ENCODE measurements at places on chromosomes 12 and 14.

- H3K27ac ChIP-seq: no peak overlapping the region
- H3K4me1 ChIP-seq: 0 out of 2 replicates have a peak, but pooled peaks cover 4% of the 10 kb centered on the region
- no peak for DNase-seq
- H3K27me3 ChIP-seq: no peaks in the 10 kb centered on the region
Observed at GRCh38 chr12:108564724-108565123, 2.3 kb downstream of the ISCU start.

DNA sequence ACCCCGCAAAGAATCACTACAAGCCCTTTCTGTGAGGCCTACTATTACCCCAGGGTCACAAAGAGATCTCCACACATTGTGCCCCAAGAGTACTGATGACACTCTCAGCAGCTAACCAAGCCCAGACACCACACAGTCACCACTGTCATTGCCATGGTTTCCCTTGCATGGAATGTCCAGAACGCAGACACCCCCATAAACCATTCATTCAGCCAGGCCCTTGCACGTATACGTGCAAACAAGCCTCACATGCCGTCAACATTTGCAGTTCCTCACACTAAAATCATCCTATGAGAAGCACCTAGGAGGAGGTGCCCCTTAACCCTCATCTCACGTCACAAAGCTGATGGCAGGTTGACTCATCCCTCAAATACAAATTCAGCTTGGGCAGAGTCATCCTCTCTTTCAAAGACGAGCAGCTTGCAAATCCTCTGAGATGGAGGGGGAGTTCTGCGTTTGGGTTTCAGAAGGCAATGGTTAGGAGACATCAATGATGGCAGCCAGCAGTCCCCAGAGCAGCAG is 17.1 kb upstream of the KRT77 start:
- no peak overlapping the region for H3K27ac ChIP-seq
- no peaks in the 10 kb centered on the region for H3K4me1 ChIP-seq
- no peak overlapping the region for H3K4me3 ChIP-seq
- peaks cover 2% of the 10 kb centered on the region for H3K27me3 ChIP-seq
- H3K36me3 ChIP-seq: no peaks in the 10 kb centered on the region

DNA sequence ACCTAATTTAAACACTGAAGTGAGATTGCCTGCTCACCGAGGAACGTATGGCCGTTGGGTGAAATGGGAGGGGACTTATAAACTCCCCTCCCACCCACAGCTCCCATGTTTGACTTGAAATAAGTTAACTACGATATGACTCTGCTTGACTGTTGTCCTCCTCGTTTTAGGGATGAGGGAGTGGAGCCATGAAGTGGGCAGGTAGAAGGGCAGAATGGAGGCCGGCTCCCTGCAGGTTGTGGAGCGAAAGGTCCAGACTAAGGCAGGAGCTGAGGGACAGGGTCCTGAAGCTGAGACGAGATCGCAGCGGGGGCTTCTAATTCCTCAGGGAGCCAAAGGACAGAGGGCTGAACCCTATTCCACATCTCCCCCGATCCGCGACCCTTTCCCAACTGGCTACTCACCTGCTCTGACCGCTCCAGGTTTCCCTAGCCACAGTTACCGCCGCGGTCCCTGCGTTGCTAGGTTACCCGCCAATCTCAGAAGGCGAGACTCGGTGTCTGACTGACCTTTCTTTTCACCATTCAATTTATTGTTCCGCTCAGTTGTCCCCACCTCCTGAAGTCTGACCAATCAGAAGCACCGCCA is 577 bp upstream of the TPCN1 start:
- peaks cover 10% of the 10 kb centered on the region for H3K4me1 ChIP-seq
- H3K27ac ChIP-seq: peak overlapping the region; percentile 58
- no peak for DNase-seq
- no peaks in the 10 kb centered on the region for H3K36me3 ChIP-seq
- no peaks in the 10 kb centered on the region for H3K27me3 ChIP-seq

DNA sequence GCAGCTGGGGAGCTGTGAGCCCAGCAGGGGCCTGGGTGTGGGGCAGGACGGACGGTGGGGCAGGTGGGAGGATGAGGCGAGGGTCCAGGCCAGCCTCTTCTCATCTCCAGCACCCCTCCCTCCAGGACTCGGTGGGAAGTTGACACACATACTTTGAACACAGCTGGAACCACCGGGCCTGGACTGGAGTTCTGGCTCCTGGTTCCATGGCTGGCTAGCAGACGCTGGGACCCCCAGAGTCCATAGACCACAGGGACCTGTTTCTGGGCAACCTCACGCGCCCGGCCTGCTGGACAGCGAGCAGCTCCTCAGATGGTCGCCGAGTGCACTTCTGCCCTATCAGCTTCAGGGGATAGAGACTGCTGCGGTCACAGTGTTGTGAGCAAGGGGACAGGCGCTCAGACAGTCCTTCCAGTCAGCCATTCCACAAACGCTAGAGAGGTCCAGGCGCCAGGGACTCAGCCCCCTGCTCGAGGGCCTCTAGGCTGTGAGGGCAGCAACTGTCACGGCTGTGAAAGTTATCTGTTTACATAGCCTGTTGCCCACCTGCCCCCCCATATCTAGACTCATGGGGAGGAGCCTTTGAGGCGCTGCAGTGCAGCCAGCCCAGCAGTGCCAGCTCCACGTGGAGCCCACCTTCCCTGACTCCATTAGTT is 25.2 kb downstream of the TCHP start:
- DNase-seq: no peak
- H3K4me3 ChIP-seq: no peak overlapping the region
- no peak overlapping the region for H3K27ac ChIP-seq
- no peaks in the 10 kb centered on the region for H3K36me3 ChIP-seq
- H3K27me3 ChIP-seq: no peaks in the 10 kb centered on the region

- peaks cover 14% of the 10 kb centered on the region for H3K4me1 ChIP-seq
- H3K36me3 ChIP-seq: no peaks in the 10 kb centered on the region
- no peak for DNase-seq
Observed at GRCh38 chr12:69129564-69129963, 109.8 kb upstream of the CPSF6 start.

GRCh38 chr14:33768458-33768830 is 182.4 kb downstream of the EGLN3 start:
- no peaks in the 10 kb centered on the region for H3K36me3 ChIP-seq
- no peak overlapping the region for H3K4me3 ChIP-seq
- DNase-seq: no peak
- H3K27me3 ChIP-seq: no peaks in the 10 kb centered on the region
- H3K4me1 ChIP-seq: peaks cover 8% of the 10 kb centered on the region

- H3K4me3 ChIP-seq: no peak overlapping the region
- no peak overlapping the region for H3K27ac ChIP-seq
- DNase-seq: no peak
- H3K27me3 ChIP-seq: no peaks in the 10 kb centered on the region
- H3K4me1 ChIP-seq: no peaks in the 10 kb centered on the region
Observed at GRCh38 chr14:35374263-35374712, 30.3 kb downstream of the NFKBIA start.

GRCh38 chr12:109369831-109370230 is 22.1 kb downstream of the MYO1H start:
- no peak overlapping the region for H3K27ac ChIP-seq
- H3K4me1 ChIP-seq: no peaks in the 10 kb centered on the region
- no peak for DNase-seq

DNA sequence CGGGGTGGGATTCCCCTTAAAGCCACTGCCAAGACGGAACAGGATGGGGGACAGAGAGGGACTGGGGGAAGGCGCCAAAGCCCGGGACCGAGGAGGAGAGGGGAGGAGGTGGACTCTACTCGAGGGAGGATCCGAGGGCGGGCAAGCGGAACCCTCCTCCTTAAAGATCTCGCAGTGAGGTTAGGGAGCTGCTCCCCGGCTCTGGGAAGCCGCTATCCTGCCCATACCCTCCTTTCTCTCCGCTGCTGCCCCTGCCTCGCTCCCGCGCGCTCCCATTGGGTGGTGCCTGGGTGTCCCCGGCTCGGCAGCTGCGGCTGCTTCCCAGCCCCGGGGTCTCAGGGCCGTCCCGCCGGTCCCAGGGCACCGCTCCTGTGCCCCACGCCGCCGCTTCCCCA is 16.4 kb downstream of the KRT18 start:
- H3K27me3 ChIP-seq: peaks cover 13% of the 10 kb centered on the region
- H3K4me3 ChIP-seq: peak overlapping the region; percentile 43
- H3K27ac ChIP-seq: no peak overlapping the region
- H3K36me3 ChIP-seq: no peaks in the 10 kb centered on the region

- no peaks in the 10 kb centered on the region for H3K36me3 ChIP-seq
- no peaks in the 10 kb centered on the region for H3K27me3 ChIP-seq
- H3K27ac ChIP-seq: no peak overlapping the region
- no peaks in the 10 kb centered on the region for H3K4me1 ChIP-seq
- no peak for DNase-seq
- no peak overlapping the region for H3K4me3 ChIP-seq
Observed at GRCh38 chr12:75666126-75666938, 154.9 kb upstream of the KRR1 start.

- no peak overlapping the region for H3K27ac ChIP-seq
- no peak for DNase-seq
Observed at GRCh38 chr14:40362856-40363255, 930.6 kb upstream of the FBXO33 start.

DNA sequence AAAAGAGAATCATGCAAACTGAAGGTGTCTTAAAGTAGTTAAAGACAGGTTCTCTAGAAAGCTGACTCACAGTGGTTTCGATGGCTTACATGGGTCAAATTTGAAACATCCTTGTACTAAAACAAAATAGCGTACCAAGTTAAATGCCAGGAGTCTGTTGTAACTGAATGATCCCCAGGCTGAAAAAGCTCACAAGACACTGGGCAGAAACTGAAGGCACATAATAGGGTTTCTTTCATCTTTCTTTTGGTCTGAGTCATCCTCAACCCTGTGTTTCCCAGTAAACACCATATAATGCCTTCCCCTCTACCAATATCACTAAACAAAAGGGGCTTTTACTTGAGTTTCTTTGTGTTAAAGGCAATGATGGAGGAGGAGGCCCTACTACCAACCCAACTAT is 12.8 kb downstream of the ZFYVE1 start:
- no peaks in the 10 kb centered on the region for H3K27me3 ChIP-seq
- DNase-seq: no peak
- H3K4me1 ChIP-seq: no peaks in the 10 kb centered on the region
- no peaks in the 10 kb centered on the region for H3K36me3 ChIP-seq
- H3K4me3 ChIP-seq: no peak overlapping the region
- no peak overlapping the region for H3K27ac ChIP-seq

DNA sequence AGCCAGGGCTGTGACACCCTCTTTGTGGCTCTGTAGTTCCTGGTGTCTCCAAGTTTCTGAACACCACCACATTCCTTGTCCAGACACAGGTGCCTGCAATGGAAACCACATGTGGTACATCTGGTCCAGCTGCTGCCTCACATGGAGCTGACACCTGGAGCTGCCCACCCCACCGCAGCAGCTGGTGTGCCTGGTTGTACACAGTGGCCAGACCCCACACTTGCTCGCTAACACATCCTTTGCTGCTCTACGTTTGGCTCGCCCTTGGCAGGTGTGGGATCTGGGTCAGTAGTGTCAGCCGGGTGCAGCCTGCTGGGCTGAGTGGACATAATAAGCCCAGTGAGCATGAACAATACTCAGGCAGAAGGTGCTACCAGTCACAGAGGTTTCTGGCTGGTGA is 198.9 kb downstream of the ADGRD1 start:
- no peaks in the 10 kb centered on the region for H3K4me1 ChIP-seq
- H3K27me3 ChIP-seq: no peaks in the 10 kb centered on the region
- no peak for DNase-seq
- no peak overlapping the region for H3K4me3 ChIP-seq
- H3K27ac ChIP-seq: no peak overlapping the region

DNA sequence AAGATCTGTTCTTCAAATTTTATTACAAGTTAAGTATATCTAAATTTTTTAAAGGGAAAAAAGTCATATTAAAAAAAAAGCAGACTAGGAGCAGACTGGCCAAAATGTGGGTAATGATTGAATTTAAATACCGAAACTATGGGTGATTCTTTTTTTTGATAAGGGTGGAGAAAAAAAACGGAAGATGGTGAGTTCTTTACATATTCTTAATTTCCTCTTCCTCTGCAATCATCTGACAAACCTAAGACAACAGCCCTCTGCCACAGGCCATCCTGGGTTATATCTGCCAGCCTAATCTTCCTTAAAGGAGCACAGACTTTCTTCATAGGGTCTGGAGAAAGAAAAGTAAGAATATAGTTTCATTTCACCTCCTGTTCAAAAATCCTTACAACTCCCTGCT is 108.0 kb downstream of the PPP2R5E start:
- no peak overlapping the region for H3K27ac ChIP-seq
- H3K4me1 ChIP-seq: peaks cover 2% of the 10 kb centered on the region
- DNase-seq: no peak
- no peak overlapping the region for H3K4me3 ChIP-seq
- no peaks in the 10 kb centered on the region for H3K36me3 ChIP-seq
- no peaks in the 10 kb centered on the region for H3K27me3 ChIP-seq

GRCh38 chr14:93064411-93065271 is 51.1 kb downstream of the ITPK1 start:
- no peaks in the 10 kb centered on the region for H3K36me3 ChIP-seq
- DNase-seq: no peak
- no peaks in the 10 kb centered on the region for H3K4me1 ChIP-seq
- no peak overlapping the region for H3K4me3 ChIP-seq
- H3K27me3 ChIP-seq: no peaks in the 10 kb centered on the region
- H3K27ac ChIP-seq: no peak overlapping the region

DNA sequence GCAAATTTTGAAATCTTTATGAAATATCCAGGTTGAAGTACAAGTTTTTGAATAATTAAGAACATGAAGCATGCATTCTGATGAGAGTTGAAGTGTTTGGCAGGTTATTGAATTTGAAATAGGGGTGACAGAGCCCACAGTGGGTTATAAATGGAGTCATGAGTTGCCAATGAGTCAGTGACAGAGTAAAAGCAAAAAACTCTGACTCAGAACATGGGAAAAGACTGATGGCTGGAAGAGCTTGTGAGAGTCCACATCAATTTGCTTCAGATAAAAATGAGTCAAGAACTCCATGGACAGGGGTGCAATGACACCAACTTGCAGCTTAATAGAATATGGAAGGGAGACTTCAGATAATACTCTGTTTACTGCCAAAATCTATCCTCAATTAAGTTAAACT is 105.3 kb downstream of the SLC6A15 start:
- no peak for DNase-seq
- H3K4me3 ChIP-seq: no peak overlapping the region
- H3K36me3 ChIP-seq: no peaks in the 10 kb centered on the region
- H3K27ac ChIP-seq: no peak overlapping the region
- peaks cover 55% of the 10 kb centered on the region for H3K27me3 ChIP-seq
- peaks cover 6% of the 10 kb centered on the region for H3K4me1 ChIP-seq

DNA sequence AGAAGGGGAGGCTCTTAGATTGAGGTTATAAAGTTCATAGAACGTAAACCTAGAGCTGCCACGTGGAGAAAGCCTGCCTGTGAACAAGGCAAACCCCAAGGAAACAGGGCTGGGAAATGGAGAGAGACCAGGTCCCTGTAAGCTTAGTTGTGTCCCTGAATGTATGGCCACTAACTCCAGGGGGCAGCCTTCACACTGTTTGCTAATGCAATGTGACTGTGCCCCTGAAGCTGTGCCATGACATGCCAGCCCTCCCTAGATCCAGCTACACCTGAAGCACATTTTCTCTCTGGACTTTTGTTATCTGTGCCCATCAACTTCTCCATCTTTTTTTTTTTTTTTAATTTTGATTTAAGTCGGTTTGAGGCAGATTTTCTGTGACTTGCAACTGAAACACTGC is 60.6 kb upstream of the TMCC3 start:
- H3K27me3 ChIP-seq: no peaks in the 10 kb centered on the region
- H3K36me3 ChIP-seq: no peaks in the 10 kb centered on the region
- H3K27ac ChIP-seq: no peak overlapping the region
- no peak for DNase-seq
- H3K4me3 ChIP-seq: no peak overlapping the region

Measured in H1 (cell line).